ENCODE measurements at places on chromosomes 11 and 22.

- no peak for DNase-seq
Observed at GRCh38 chr11:121716060-121716459, 263.3 kb upstream of the SORL1-AS1 start.

- DNase-seq, result peak; percentile 73
Observed at GRCh38 chr11:23112987-23113886, 253.0 kb upstream of the CCDC179 start.

- no peak for DNase-seq
Observed at GRCh38 chr22:40727964-40728615, 48.8 kb downstream of the MCHR1 start.

DNA sequence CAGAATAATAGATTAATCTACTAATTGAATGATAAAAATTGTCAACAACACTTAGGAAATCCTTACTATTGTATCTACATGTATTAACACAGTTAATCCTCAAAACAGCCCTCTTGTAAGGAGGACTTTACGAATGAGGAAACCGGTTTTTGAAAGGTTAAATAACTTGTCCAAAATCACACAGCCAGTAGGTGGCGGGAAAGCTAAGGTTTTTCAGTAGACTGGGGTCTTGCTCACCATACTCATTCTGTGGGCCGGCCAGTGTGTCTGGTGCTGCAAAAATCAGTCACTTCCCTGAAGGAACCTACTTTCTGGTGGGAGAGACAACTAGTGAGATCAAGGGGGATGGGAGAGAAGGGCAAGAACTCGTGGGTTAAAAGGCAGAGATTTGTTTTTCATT, 3.8 kb downstream of the DCPS start:
- peak; percentile 49 for DNase-seq

DNA sequence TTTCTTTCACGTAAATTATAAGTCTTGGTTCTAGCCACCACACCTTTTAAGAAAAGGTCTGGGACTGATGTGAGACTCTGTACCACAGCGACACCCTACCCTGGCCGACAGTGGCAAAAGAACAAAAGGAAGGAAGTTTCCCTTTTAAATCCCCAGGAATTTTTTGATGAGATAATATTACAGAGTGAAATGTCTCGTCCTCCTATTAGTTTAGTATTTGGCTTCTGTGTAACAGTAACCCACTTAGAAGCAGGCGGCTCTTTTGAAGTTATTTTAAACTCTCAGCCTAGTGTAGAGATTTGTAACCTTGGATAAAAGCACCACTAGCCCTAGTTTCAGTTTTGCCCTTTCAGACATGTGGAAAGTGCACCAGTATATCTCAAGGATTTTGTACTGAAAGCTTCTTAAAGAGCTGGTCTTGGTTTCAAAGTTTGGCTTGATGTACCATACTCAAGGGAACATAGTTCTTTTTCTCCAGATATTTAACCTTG, 84.1 kb downstream of the C22orf31 start:
- DNase-seq, result peak; percentile 48

DNA sequence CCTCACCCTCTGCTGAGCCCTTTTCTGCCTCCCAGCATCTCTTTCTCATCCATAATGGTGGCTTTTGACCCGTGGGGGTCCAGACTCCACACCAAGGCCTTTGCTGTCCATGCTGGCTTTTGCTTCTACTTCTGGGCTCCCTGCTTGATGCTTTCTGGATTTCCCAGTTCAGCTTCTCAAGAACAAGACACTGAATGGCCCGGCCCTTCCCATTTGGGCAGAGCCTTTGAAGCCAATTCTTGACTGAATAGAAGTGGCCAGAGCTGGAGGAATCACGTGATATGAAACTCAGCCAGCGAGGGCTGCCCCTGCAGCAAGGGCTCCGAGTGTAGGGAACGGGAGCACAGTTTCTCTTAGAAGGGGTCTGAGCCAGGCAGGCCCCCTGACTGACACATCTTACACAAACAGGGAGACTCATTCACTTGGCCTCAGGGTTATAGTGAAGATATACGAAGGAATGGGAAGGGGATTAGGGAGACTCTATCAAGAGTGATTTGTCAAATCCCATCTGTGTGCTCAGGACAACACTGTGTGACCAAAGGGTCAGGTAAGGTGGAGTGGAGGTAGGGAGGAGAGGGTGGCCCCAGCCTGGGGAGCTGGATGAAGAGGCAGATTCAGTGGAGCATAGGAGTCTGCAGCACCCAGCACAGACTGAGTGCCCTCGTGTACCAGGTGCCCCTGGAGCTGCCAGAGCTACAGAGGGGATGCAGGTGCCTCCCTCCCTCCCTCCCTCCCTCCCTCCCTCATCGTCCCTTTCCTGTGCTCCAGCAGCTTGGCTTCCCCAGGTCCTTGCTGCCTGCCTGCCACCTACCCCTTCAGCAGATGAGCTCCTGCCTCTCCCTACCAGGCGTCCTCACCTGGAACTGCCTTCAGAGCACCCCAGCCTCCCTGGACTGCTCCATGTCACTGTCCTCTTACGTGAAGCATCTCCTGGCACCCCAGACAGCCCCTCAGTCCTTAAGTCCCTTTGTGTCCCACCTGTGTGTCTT, 106.0 kb downstream of the TRIM29 start:
- no peak for DNase-seq

- no peak for DNase-seq
Observed at GRCh38 chr11:45209000-45209879, 62.8 kb downstream of the PRDM11 start.

- DNase-seq, result no peak
Observed at GRCh38 chr11:110909336-110909735, 197.1 kb upstream of the ARHGAP20 start.

DNA sequence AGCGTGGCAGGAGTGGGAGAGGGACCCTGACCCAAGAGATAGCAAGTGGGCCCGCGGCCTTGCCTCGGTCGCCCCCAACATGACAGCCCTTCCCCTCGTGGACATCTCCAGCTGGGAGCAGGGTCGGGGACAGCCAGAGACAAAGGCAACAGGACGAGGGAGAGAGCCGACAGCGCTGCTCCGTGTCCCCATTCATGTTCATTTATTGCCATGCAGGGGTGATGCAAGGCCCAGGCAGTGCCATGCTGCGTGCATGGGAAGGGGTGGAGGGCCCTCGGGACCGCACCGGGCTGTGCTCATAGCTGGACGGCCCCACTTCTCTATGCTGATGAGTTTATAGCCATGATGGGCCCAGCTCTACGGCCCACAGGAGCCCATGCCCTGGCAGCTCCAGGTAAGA, 12.7 kb downstream of the MRPL23 start:
- no peak for DNase-seq

GRCh38 chr22:34897126-34897525, 168.8 kb upstream of the ISX start:
- DNase-seq, result no peak
